ENCODE measurements at places on chromosomes 7 and 10. TPM values are rescaled to one million over a fixed set of nuclear protein-coding genes. Genes with fewer than 3 reads are reported as not detected.

GRCh38 chr10:76303682-76304316 lies 872.4 kb downstream of the LRMDA start:
- H3K4me1 ChIP-seq = peaks cover 23% of the 10 kb centered on the region
- peak; percentile 79 for DNase-seq
- H3K27ac ChIP-seq = peak overlapping the region; percentile 78
- H3K27me3 ChIP-seq = no peaks in the 10 kb centered on the region

DNA sequence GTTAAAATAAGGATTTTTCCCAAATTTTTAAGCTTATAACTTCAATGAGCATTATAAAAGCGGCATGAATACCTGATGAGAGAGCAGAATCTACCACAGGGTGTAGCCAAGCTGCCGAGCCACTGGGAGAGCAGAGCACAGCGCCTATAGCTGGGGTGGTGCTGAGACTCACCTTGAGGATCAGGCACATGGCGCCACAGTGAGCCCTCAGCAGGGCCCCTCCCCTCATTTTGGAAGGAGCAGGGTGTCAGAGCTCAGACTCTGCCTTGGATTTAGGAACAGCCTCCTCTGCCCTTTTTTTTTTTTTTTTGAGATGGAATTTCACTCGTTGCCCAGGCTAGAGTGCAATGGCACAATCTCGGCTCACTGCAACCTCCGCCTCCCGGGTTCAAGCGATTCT lies 118.6 kb downstream of the SRPK2 start:
- no peak for DNase-seq
- no peak overlapping the region for H3K27ac ChIP-seq
- H3K27me3 ChIP-seq = no peaks in the 10 kb centered on the region
- H3K36me3 ChIP-seq = no peaks in the 10 kb centered on the region

DNA sequence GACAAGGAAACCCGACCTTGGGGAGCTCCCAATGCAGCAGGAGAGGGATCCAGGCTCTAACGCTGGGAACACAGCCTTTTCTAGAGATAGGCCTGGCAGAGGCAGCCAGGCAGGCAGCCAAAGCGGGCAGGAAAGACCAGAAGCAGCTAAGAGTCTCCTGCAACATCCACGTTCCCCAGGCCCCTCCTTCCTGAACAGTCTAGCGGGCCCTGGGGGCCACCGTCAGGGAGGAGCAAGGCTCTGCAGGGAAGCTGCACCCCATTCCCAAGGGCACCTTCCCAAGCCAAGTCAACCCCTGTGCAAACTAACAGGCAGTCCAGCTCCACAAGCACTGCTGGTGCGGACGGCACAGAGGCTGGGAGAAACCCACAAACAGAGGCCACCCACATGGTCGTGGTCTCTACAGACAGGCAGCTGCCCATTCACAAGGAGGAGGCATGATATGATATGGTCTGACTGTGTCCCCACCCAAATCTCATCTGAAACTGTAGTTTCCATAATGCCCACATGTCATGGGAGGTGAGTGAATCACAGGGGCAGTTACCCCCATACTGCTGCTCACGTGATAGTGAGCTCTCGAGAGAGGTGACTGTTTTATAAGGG lies 115.7 kb downstream of the MAD1L1 start:
- no peaks in the 10 kb centered on the region for H3K27me3 ChIP-seq
- peak overlapping the region; percentile 21 for H3K27ac ChIP-seq
- DNase-seq = peak; percentile 79
- H3K4me3 ChIP-seq = no peak overlapping the region

DNA sequence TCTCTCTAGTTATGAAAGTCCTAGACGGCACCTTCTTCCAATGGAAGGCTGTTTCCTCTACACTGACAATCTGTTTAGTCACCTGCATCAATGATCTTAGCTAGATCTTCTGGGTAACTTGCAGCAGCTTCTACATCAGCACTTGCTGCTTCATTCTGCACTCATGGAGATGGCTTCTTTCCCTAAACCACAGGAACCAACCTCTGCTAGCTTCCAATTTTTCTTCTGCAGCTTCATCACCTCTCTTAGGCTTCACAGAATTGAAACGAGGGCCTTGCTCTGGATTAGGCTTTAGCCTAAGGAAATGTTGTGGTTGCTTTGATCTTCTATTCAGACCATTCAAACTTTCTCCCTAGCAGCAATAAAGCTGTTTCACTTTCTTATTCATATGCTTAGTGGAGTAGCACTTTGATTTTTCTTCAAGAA lies 24.6 kb downstream of the NAMPT start:
- DNase-seq = no peak
- H3K4me3 ChIP-seq = no peak overlapping the region
- no peaks in the 10 kb centered on the region for H3K4me1 ChIP-seq
- H3K27ac ChIP-seq = no peak overlapping the region
- H3K36me3 ChIP-seq = peaks cover 23% of the 10 kb centered on the region
- H3K27me3 ChIP-seq = no peaks in the 10 kb centered on the region

DNA sequence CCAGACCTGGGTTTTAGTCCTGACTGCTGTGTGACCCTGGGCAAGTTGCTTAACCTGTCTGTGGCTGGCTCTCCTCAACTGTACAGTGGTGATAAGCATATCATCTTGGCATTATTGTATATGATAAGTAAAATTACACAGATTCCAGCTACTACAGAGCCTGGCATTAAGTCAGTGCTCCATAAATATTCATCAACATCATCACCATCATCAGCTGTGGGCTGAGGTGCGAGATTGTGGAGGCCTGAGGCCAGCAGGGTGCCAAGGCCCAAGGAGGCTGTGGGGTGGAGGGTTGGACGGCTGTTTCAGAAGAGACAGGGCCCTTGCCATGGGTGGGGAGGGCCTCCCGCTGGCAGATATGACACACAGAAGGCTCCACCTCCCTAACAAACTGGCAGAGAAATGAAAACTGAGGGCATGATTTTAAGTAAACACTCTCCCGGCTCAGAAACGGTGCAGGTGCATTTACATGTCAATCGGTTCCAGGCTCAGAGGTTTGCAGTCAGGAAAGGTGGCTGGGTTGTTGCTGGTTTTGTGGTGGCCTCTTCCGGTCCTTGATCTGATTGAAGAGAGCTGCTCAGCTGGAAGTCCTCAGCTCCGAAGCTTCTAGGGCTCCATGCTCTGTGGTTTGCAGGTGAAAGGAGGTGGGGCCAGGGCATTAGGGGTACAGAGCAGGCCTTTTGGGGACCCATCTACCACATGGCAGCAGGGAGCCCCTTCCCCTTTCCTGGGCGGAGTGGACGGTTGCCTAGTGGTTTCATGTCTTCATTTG lies 10.2 kb downstream of the CRYGN start:
- no peaks in the 10 kb centered on the region for H3K27me3 ChIP-seq
- no peak overlapping the region for H3K4me3 ChIP-seq
- DNase-seq = peak; percentile 78

DNA sequence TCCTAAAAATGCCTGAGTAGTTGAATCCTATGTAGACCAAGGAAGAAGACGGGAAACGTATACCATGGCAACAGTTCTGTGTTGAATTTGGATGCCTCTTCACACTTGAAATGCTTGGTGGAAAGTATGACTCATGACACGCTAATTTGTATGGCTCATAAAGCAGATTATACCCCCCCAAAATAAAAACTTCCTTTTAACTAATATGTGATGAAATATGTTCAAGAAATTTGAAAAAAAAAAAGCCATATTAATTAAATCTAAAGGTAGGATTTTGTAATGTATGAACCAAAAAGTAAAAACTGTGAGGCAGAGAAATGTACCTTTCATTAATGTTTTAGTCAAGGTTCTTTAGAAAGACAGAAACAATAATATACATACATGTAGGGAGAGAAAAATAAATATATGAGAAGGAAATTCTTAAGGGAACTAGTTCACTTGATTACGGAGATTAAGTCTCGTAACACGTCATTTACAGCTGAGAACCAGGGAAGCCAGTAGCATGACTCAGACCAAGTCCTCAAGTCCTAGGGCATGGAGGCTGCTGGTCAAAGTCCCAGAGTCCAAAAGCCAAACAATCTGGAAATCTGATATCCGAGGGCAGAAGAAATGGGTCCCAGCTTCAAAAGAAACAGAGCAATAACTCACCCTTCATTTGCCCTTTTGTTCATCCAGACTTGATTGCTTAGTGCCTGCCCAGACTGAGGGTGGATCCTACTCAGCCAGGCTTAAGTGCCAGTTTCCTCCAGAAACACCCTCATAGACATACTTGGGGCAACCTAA lies 485.1 kb downstream of the SEMA3D start:
- DNase-seq = no peak
- no peaks in the 10 kb centered on the region for H3K36me3 ChIP-seq
- no peaks in the 10 kb centered on the region for H3K27me3 ChIP-seq
- no peak overlapping the region for H3K4me3 ChIP-seq

DNA sequence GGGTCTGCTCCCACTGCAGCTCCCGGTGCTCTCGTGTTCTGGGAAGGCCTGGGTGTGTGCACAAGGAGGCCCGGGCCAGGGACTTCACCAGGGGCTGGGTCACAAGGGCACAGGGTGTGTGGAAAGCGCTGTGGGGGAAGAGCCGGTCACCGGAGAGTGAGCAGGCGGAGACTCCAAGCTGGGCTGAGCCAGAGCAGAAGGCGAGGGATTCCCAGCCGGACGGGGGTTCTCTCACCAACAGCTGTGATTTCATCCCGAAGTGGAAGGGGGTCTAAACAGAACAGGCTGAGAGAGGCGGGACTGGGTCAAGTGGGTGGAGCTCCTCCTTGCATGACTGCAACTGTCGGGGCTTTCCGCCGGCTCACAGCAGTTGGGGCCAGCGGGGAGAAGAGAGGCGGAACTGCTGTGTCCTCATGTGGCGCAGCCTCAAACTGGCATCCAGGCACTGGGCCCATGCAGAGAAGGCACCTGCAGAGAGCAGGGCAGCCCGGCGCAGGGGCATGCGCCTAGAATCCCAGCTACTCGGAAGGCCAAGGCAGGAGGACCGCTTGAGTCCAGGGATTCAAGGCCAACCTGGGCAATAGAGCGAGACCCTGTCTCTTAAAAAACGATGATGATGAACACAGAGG lies 7.6 kb upstream of the ORAI2 start:
- DNase-seq = peak; percentile 9
- no peak overlapping the region for H3K27ac ChIP-seq
- no peak overlapping the region for H3K4me3 ChIP-seq
- H3K36me3 ChIP-seq = peaks cover 32% of the 10 kb centered on the region

DNA sequence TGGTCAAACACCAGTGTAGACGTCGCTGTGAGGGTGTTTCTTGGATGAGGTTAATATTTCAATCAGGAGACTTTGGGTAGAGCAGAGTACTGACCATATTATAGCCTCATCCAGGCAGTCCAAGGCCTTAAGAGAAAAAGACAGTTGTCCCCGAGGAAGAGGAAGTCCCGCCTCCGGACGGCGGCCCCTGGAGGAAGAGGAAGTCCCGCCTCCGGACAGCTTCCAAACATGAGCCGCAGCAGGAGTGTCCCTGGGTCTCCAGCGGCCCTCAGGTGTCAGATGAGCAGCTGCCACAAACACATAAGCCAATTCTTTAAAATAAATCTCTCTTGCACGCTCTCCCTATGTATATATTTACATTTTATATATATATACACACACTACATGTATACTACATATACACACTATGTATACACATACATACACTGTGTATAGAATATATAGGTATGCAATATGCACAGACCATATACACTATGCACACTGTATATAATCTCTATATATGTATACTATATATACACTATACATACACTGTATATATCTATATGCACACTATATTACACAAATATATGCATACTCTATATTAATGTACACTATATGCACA lies 37.5 kb downstream of the PWWP2B start:
- H3K27me3 ChIP-seq = no peaks in the 10 kb centered on the region
- peaks cover 8% of the 10 kb centered on the region for H3K4me1 ChIP-seq
- H3K27ac ChIP-seq = no peak overlapping the region
- DNase-seq = no peak

The SCIN gene
- total RNA-seq = 5.7 TPM

The SEMA4G gene
- total RNA-seq = 9.6 TPM

The CRCP gene
- 50.9 TPM for total RNA-seq

The SCART1 gene
- total RNA-seq = 2.6 TPM

The CACNA2D1 gene
- 54.1 TPM for total RNA-seq

Measured in thyroid gland (tissue), 4 donors.